GM04503 (cell line): ENCODE measurements at places on chromosomes 3 and 15.

DNA sequence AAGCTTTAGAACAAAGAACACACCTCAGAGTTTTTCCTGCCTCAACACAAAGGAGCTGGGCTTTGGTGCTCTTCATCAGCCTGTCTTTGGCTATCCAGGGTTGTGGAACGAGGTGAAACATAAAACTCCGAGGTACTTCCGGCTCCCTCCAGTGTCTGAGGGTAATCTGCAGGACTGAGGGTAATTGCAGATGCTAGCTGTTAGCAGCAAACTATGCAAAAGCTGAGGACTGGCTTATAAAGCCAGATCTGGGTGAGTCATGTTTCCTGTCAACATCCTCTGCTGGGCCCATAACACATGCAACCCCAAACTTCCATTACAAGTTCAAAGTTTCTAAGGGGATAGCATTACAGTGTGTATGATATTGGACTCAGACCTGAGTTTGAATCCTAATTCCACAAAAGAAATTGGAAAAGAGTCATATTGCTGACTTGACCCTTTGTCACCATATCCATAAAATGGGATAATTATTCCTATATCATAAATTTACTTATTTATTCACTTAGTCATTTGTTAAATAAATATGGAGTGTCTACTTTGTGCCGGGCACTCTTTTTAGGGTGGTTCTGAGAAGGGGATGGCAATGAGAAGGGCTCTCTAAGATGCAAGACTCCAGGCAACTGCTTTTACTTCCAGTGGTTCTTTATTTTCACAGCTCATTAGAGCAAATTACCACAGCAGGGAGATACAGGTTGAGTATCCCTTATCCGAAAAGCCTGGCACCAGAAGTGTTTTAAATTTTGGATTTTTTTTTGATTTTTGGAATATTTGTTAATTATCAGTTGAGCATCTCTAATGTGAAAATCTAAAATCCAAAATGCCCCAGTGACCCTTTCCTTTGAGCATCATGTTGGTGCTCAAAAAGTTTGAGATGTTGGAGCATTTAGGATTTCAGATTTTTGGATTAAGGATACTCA, 9.5 kb upstream of the TRIM69 start:
- peak; percentile 83 for DNase-seq

DNA sequence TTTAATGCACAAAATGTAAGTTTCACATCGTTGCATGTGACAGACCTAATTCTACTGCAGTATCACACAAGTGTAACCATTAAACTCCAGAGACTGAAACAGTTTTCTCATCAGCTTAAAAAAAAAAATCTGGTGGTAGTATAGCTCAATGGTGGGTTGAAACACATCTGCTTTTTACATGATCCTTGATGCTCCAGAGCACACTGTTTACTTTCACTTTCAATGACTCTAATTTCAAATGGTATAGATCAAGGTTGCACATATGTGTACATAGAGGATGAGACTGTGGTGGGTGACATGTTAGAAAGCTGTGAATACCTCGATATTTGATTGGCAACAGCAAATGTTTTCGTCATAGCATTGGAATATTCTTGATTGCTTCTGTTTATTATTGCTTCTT, 22.4 kb downstream of the MCTP2 start:
- no peak for DNase-seq

DNA sequence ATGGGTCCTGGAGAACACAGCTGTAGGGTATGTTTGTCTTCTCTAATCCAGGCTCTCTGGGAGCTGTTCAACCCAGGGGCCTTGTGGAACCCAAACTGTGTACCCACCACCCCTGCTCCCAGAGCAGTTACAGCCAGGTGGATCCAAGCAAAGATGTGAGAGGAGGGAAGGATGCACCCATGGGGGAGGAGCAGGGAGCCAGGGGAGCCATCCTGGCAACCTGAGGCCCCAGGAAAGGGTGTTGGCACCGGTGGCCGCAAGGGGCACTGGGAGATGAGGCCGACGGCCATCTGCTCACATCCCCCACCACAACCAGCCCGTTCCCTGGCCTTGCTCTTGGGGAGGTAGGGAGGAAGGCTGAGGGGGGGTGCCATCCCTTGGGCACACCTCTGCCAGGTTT, 43.2 kb downstream of the CMTM6 start:
- no peak for DNase-seq

GRCh38 chr3:4584456-4585249, 91.5 kb downstream of the ITPR1 start:
- DNase-seq: no peak

DNA sequence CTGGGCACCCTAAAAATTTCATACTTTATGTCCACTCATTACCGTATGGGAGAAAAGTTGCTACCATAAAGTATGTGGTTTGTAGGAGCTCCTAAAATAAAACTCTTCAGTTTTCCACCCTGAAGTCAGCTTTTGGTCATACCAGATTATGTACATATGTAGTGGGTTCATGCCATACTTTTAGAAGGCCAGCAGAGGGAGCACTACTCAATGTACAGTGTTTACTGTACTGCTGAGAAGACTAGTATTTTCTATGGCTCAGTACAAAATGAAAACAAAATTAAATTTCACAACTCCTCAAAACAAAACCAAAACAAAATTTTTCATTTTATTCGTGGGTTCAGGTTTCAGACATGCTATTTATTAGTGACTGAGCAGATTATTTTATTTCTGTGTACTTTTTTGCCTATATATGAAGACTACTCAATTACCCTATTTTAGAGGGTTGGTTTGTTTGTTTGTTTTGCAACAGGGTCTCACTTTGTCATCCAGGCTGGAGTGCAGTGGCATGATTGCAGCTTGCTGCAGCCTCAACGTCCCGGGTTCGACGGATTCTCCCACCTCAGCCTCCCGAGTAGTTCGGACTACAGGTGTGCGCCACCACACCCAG, 24.3 kb downstream of the NXPE3 start:
- DNase-seq: no peak

DNA sequence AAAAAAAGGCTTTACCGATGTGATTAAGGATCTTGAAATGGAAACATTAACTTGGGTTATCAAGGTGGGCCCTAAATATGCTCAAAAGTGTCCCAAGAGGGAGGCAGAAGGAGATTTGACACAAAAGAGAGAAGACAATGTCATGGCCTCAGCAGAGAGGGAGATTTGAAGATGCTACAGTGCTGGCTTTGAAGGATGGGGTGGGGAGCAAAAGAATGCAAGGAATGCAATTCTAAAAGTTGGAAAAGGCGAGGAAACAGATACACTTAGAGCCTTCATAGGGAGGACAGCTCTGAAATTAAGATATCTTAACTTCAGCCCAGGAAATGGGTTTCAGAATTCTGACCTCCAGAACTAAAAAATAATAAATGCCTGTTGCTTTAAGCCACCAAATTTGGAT, 314.5 kb upstream of the CCDC54 start:
- DNase-seq: no peak

GRCh38 chr15:72967397-72967796, 84.9 kb upstream of the NEO1 start:
- DNase-seq: no peak

DNA sequence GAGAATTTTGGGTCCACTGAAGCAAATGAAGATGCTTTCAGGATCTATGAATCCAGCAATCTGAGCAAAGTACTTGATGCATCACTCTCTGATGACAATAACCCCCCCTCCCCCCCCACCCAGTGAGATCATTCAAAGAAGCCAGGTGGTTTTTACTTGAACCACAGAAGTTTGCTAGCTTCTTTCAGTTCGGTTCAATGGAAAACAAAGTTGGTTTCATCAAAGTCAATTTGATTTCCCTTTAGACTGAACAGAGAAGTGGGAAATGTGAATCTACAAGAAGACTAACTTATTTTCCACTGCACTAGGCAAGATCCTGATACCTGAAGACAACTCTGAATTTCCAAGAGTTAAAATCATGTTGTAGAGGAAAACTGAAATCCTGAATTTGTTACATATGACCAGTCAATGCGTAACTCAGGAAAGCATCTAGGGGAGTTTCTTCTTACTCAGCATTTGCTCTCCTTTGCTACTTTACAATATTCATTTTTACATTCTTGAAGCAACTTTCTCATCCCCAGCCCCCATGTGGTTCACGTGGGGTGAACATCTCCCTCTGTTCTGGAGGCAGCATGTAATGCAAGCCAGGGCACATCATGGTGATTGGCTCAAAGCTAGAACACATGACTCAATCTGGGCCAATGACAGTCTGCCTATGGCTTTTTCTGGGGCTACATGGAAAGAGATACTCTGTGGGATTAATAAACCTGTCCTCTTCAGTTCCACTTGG, 572.6 kb downstream of the FOXP1 start:
- no peak for DNase-seq

DNA sequence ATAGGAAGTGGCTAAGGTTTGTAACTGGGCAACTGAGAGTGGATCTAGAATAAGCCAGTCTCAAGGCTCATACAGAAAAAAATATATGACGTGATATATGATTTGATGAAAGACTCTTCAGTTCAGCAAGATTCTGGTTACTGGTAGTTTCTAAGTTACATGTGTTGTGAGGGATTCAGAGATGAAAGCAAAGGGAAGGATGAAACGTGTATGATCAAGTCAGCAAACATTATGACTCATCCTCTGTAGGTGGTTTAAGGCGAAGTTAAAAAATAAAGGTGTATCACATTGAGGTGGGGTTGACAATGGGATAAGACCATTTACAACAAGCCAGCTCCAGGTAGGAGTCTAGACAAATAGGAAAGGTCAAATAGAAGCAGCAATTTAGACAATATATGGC, 16.2 kb downstream of the TERC start:
- no peak for DNase-seq

DNA sequence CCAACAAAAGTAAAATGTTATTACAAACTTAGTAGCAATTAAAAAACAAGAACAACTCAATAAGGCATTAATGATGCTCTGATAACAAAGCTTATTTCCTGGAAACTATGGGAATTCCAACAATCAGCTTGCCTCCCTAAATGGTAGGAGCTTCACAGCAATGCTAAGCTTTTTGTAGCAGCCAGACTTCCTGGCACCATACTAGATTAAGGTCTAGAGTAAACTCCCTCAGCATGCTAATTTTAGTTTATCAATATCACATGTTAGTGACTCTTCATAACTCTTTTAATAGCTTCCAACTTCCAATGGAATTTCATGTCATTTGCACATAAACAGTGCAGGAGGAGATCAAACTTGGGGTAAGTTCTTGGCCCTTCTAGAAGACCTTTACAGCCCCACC, 782.0 kb downstream of the MCTP2 start:
- DNase-seq: no peak

GRCh38 chr3:37221407-37221806, 47.0 kb upstream of the LRRFIP2 start:
- peak; percentile 34 for DNase-seq

DNA sequence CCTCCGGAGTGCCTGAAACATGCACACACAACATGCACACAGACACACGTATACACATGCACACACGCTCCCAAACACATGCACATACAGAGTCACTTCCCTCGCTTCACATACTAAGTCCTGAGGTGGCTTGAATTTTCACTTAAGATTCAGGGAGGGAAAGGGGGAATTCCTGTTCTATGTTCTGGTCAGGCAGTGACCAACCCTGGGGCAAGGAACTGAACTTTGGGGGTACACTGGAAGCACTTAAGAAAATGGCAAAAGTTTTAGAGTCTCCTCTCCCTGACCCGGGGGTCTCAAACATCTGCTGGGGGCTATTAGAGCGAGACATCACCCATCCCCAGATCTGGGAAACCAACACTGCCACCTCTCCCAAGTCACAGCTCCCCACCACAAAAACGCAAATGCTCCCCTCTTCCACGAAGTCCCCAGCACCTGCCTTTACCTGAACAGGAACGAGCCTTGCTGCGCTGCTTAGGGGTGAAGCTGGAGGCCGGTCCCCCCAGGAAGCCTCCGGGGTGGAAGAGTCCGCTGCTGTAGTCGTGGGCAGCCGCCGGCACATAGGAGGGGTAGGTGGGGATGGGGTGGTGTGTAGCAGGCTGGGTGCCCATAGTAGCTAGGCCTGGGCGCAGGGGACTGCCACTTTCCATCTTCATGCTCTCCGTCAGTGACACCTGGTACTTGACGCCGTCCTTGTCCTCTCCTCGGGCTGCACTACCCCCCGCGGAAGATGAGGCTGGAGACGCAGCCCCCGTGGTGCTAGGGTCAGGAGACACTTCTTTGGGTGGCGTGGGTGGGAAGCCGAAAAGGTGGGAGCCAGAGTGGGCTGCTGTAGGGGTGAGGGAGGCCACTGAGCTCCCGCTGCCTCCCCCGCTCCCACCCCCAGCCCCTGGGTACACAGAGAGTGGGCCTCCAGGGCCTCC, 7.5 kb downstream of the GATA2 start:
- no peak for DNase-seq

GRCh38 chr3:32719335-32719734, 34.3 kb downstream of the CNOT10 start:
- no peak for DNase-seq

DNA sequence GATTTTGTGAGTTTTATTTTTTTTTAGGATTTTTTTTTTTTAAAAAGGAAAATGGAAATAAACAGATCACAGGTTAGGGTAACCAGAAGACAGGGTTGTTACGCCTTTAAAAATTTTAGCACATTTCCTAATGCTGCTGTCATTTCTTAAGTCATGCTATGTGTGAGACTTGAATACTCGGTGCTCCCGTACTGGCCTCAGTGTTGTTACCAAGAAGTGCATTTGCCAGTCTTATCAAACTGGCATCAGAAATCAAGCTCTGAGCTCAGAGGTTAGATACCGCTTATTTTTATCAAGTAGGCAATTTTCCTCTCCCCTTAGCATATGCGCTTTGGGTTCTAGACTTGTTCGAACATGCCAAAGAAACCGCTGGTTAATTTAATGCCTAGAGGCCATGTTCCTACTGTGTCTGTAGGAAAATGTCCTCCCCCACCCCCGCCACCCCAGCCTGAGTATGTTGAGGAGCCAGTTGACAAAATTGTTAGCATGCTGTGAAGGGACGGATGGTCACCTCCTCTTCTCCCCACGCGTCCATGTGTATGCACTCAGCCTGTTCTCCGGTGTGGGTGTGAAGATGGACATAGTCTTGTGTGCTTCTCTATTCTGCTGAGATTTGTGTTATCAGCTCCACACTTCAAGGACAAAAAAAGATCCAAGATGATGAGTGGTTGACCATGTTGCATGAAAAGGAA, 88.9 kb downstream of the ITPR1 start:
- DNase-seq: no peak

DNA sequence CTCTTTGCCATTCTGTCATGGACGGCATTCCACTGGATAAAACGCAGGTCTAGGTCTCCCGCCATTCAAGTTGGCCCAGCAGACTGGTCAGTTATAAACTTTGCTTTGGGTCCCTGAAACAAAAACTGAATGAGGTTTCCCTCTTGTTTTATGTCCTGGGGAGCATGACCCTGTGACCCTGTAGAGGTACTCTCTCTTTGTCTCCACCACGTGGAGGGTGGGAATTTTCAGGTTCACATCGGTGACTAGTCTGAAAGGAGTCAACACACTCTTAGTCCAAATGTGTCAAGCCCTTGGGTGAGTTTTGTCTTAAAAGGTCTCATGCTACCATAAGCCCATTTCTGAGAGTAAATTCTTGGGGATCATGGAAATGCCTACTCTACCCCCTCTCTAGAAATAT, 139.9 kb downstream of the PLCH1 start:
- no peak for DNase-seq

DNA sequence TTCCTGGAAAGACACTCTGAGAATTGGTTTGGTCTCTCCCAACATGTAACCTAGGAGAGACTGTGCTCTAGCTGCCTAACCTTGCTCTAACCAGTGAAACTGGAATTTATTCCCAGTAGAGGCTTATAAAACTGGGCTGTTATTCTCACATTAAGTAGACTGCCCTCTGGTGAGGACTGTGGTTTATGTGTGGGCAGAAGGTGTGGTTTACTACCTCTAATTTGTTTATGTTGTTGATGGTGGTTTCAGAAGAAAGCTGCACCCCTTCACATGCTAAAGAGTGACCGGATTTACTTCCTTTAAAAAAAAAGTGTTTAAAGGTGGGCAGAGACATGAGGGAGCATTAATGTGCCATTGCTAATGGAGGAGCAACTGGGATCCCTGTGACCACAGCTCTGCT, 273.2 kb downstream of the MECOM start:
- DNase-seq: no peak
